T-helper 22 cell (primary cell): ENCODE measurements at places on chromosomes 13 and 19.
A peak's percentile ranks its signal among the peaks of the same experiment; 100 is the strongest.

DNA sequence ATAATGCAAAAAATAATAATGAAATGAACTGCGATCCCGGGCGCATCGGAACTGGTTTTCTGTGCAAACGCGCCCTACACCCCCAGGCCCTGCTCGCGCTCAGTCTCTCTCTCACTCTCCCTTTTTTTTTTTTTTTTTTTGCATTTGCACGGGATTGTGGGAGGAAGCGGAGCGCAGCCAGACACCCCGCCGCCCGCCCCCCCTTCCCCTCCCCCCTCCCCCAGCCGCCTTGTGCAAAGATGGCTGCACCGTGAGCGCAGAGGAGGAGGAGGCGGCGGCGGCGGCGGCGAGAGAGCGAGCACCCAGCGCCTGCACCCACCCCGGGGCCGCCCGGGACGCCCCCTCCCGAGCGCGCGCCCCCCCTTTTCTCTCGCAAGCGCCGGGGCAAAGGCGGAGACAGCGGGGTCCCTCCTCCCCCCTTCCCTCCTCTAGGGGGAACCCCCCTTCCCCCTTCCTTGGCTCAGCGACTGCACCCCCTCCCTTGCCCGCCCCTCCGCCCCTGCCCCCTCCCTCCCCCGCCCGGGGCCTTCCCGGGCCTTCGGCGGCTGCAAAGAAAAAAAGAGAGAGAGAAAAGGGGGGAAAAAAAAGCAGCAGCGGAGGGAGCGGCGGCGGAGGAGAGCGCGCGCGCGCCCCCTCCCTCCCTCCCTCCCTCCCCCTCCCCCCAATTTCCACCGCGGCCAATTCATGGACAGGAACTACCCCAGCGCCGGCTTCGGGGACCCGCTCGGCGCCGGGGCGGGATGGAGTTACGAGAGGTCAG, at the start of gene PRR12:
Gene PRR12, plus strand, starts transcription at position 212 of the 760 bp plus-strand sequence. Its CDS starts 473 bp downstream, at position 685.
- peak; percentile 76 for DNase-seq

GRCh38 chr13:97849305-97849704, 104.2 kb upstream of the IPO5 start:
- no peak for DNase-seq

- no peak for DNase-seq
Measured at GRCh38 chr13:33679658-33680012, 138.3 kb upstream of the RFC3 start.

- DNase-seq, result no peak
Measured at GRCh38 chr13:77918391-77919245, at the start of gene EDNRB. Gene EDNRB, minus strand, starts transcription at chr13:77918831. Its CDS starts 258 bp downstream, at chr13:77918573.

- DNase-seq, result no peak
Measured at GRCh38 chr13:26998292-26998691, 173.3 kb downstream of the USP12 start.

- DNase-seq, result no peak
Measured at GRCh38 chr13:108350579-108350978, 81.1 kb downstream of the TNFSF13B start.

GRCh38 chr19:57719424-57719823, 8.0 kb downstream of the ZNF671 start:
- DNase-seq, result no peak

- DNase-seq, result no peak
Measured at GRCh38 chr19:33241530-33242101, 16.0 kb upstream of the SLC7A10 start.

GRCh38 chr13:113901231-113901630, 37.4 kb upstream of the GAS6 start:
- DNase-seq, result no peak

DNA sequence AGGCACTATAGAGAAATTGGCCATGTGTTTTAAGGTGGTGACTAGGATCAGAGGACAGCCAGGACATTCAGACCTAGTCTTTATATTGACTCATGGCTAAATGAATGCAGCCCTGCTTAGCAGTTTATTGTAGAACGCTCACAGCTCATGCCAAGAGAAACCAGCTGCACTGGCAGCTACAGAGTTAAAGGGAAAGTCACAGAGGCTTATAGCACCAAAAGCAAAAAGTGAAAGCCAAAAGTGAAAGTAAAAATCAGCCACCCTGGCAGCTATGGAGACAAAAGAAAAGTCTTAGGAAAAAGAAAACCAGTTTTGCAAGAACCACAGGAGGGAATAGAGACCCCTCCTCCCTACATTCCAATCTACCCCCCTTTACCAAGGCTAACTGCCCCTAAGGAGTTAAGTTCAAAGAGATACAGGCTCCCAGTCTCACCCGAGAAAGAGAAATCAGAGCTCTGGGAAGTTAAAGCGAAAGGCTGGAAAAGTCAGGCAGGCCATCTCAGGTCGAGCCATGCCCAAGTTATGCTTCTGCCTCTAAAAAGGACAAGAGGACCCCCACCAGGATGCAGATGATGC, 99.0 kb downstream of the ZNF429 start:
- DNase-seq, result no peak

DNA sequence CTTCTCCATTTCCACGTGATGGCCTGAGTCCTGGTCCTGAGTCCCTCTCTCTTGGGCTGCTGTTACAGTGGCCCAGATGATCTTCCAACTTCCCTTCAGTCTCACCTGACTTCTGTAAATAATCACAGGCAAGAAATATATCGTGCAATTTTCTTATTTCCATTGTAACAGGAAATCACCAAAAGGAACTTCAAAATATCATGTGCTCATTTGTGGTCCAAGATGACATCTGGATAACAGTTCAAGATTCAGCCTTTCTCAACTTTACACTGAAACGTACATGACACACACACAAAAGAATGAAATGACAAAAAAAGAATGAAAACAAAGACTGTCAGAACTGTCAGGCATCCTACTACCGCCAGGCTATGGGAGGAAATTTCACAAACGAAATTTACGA, 22.0 kb upstream of the RAP2A start:
- DNase-seq, result no peak
